ENCODE measurements at places on chromosomes 5 and 9. TPM values are rescaled to one million over a fixed set of nuclear protein-coding genes. Genes with fewer than 3 reads are reported as not detected.

GRCh38 chr5:123174916-123175481 is 86.0 kb downstream of the PRDM6 start:
- no peak for DNase-seq

Gene TMEM171
- total RNA-seq: not detected

DNA sequence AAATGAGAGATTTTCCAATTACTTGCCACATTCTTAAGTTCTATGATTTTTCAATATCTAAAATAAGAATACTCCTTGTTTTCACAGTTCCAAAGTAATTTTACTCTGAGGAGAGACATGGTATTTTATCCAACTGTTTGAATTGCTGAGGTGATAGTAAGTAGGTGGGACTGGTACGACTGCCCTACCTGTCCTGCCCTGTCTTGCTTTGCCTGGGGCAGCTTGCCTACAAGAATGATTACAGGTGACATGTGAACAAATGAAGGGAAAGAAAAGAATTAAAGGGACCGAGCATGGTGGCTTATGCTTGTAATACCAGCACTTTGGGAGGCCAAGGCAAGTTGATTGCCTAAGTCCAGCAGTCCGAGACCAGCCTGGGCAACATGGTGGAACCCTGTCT is 41.6 kb upstream of the HMGCS1 start:
- no peak for DNase-seq

DNA sequence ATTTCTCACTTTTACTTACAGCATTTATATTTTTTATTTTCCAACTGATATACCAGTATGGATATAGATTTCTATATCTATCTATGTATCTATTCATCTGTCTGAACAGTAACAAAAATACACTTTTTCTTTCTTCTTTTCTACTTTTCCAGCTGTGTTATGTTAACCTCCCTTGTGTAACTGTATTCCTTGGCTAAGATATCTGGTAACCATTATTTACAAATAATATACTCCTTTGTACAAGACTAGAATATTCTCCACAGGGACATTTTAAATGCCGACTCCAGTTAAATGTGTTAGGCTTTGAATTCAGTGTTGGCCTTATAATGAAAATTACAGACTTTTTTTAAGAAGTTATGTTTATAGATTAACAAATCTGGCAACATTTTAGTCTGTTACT is 168.7 kb downstream of the XRCC4 start:
- DNase-seq: no peak

Gene LECT2
- not detected for total RNA-seq

Gene LRRC19
- not detected for total RNA-seq

Gene TAF11L5
- total RNA-seq: not detected

DNA sequence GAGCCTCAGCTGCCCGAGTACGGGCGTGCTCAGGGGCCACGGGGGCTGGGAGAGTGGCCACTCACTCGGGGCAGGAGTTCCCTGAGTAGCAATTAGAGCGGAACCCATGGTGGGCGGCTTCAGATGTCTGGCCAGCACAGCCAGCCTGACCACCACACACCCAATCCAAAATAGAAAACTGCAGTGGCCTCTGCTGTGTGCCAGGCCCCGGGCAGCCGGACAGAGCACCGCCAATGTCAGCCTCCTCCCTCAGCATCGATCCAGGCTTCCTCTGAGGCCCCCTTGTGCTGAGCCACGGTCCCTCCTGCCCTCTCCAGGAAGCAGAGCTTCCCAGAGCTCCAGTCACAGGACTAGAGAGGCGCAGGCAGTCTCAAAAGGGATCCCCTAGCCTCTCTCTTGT is 2.7 kb downstream of the ADAMTS2 start:
- no peak for DNase-seq

DNA sequence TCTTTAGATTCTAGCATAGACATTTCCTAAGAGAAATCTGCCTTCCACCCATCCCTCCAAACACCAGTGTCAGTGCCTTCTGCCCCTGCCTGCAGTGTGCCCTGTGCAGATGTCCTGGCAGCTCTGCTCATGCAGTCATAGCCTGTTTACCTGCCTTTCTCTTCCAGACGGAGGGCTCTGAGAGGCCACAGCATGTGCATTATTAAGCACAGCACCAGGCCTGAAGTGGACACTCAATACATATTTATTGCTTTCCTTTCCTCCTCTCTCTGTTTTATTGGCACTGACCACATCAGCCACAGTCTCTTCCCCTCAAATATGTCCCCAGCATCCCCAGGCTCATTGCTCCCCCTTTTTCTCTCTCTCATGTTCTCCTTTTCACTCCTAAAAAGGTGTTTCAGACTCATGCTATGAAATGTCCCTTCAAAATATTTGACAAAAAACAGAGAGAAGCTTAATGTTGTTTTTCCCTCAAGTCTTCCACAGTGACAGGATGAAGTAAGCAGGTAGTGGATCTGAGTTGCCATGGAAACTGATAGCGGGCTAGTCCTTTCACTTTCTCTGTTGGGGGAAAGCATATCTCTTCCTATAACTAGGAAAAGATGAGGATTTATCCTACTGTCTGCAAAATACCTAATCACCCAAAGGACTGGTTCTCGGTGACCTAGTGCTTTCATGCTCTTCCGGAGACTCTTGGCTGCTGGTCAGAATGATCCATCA is 100.9 kb downstream of the ATP10B start:
- no peak for DNase-seq

DNA sequence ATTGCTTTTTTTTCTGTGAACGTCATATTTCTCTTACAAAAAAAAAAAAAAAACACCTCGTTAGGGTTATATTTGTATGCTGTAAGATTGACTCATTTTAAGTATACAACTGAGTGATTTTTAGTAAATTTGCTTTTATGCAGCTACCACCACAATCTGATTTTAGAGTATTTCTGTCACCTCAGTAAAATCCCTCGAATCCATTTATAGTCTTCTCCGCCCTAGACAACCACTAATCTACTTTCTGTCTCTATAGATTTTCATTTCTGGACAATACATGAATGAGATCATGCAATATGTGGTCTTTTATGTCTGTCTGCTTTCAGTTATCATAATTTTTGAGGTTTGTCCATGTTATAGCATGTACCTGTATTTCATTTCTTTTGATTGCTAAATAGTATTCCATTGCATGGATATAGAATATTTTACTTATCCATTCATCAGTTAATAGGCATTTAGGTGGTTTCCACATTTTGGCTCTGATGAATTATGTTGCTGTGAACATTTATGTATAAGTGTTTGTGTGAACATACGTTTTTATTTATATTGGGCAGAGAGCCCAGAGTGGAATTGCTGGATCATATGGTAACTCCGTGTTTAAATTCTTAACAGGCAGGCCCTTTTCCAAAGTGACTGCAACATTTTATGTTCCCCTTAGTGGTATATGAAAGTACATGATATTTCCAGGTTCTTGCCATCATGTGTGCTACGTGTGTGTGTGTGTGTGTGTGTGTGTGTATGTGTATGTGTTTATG is 171.4 kb downstream of the SGCD start:
- DNase-seq: no peak

- DNase-seq: no peak
These were observed 5.8 kb downstream of the TAS2R1 start for GRCh38 chr5:9624196-9624947.

DNA sequence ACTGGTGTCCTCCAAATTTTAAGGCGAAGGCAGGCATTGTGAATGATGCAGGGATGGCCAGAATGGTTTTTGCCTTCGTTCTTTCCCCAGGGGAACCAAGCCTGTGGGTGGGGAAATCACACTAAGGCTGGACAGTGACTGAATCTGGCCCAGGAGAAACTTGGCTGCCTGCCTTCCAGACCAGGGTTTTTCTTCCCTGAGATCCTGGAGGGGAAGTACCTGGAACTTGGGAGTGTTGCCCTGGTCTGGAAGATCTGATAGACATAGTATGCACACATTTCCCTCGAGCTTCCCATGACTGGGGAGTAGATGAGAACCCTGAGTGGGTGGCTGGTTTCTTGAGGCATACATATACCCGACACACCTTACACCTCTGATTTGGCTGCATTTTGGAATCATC is 664 bp upstream of the IL11RA start:
- DNase-seq: no peak

Gene TXNDC8
- not detected for total RNA-seq

GRCh38 chr9:135490166-135490870 is 10.2 kb upstream of the MRPS2 start:
- DNase-seq: no peak

- no peak for DNase-seq
These were observed 106.1 kb downstream of the STK32A start for GRCh38 chr5:147340941-147341340.

- DNase-seq: peak; percentile 66
These were observed 474 bp downstream of the HMGCR start for GRCh38 chr5:75337366-75338021.

DNA sequence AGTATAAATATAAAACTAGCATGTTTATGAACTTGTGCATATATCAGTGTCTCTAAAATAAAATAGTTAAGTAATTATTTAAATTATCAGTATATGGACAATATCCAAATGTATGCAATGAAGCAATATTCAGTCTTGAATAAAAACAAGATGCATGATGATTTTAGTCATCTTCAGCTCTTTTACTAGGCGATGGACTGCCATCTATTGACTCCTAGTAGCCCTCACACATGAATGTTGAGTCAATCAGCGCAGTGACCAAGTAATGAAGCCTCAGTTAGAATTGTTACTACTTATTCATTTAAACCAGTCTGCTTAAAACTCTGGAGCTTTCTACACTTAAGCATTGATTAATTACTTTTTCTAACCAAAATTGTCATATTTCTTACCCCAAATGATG is 92.9 kb upstream of the GRHPR start:
- no peak for DNase-seq

Gene SHISAL2B
- total RNA-seq: not detected

- DNase-seq: no peak
These were observed 65.9 kb upstream of the CPLX2 start for GRCh38 chr5:175805256-175806011.

Gene CA9
- 0.85 TPM for total RNA-seq

Gene SUSD1
- 18.5 TPM for total RNA-seq

GRCh38 chr9:92550765-92551164 is 15.0 kb upstream of the ECM2 start:
- no peak for DNase-seq

GRCh38 chr5:68192679-68193060 is 22.9 kb upstream of the PIK3R1 start:
- DNase-seq: no peak

Gene MEIKIN
- not detected for total RNA-seq

Gene FGFR4
- total RNA-seq: 1.1 TPM

DNA sequence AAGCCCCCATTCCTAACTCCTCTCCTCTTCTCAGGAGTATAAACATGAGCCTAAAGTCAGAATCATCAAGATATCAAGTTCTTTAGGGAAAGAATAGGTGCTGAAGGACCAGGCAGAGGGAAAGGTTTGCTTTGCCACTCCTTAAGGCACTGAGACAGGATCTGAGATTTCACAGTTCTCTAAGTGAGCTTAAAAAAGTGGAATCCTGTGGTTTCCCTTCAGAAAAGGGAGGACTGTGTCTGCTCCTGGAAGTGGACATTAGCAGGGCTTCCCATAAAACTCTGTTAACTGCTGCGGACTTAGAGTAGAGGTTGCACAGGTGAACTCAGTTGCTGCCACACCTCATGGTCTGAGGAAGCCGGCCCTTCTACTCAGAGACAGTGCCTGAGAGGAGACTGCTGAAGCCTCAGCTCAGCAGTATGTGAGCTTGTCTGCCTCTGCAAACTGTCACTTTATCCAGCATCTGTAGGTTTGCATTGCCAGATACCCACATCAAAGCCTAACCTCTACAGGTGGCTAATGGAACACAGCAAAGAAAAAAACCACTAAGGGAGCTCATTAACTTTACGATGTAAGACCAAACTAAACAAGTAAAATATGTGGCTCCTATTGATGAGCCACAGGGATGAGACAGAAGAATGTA is 42.9 kb downstream of the RIC1 start:
- no peak for DNase-seq

Gene MYO10
- total RNA-seq: not detected

GRCh38 chr5:160036884-160037283 is 27.9 kb downstream of the TTC1 start:
- DNase-seq: no peak

- DNase-seq: no peak
These were observed 101.9 kb downstream of the MACROH2A1 start for GRCh38 chr5:135296900-135297816.

All from activated CD8-positive, alpha-beta memory T cell treated with anti-CD3 and anti-CD28 coated beads, Interleukin-2, amount 10 ng/mL, durations not matched to agents 7 days and 5 days (primary cell).